ENCODE measurements at places on chromosomes 7 and 10.

DNA sequence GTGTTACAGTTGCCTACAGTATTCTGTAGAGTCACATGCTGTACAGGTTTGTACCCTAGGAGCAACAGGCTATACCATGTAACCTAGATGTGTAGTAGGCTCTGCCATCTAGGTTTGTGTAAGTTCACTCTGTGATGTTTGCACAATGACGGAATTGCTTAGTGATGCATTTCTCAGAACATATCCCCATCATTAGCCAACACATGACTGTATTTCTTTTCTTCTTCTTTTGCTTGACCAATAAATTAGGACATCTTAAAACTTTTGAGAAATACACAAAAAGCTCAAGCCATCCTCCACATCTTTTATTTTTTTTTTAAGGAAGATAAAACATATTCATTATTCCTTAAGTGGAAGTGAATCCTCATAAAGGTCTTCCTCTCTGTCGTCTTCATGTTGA lies 5.4 kb upstream of the PFKFB3 start:
- DNase-seq, result no peak

DNA sequence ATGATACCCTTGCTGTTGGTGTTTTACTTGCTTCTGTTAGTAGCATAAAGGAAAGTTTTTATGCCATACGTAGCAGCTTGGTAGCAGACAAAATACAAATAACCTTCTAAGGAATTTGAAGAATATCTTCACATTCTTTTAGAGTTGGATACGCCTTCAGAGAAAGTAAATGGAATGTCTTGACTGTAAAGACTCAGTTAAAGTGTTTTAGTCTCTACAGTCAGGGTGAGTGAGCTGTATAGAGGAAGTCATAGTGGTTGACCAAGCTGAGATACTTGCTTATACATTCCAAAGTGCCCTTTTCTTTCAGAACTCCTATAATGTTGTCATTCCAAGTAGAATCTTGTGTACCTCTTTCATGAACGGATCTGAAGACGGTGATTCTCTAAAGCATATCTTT lies 37.7 kb downstream of the RABGEF1 start:
- no peak for DNase-seq

- no peak for DNase-seq
These were observed 5.6 kb downstream of the TPK1 start for GRCh38 chr7:144830024-144830785.

GRCh38 chr7:74287303-74288033 lies 1.7 kb upstream of the CLIP2 start:
- DNase-seq, result no peak

DNA sequence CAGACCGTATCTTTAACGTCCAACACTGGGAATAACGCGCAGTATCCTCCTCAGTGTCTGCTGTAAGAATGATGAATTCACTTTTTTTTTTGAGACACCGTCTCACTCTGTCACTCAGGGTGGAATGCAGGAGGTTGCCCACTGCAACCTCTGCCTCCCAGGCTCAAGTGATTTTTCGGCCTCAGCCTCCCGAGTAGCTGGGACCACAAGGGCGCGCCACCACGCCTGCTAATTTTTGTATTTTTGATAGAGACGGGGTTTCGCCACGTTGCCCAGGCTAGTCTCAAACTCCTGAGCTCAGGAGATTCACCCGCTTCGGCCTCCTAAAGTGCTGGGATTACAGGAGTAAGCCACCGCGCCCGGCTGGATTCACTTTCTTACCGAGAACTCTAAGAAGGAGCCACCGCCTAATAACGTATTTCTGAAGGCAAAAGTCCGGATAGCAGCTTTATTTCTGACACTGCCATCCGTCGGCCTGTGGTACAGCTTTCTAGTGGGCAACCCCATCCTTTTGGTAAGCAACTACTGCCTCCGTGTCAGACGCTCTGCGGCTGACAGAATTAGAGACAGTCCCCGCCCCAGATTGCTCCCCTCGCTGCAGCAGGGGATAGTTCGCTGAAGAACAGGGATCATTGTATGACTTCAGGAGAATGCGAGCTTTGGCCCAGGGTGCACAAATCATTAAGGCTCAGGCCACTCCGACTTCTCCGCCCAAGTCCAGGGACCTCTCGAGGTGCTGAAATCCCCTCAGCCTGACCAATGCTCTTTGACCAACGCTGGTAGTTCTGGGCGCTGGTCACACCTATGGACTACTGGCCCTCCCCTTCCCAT lies 662 bp downstream of the POLR3A start:
- no peak for DNase-seq

DNA sequence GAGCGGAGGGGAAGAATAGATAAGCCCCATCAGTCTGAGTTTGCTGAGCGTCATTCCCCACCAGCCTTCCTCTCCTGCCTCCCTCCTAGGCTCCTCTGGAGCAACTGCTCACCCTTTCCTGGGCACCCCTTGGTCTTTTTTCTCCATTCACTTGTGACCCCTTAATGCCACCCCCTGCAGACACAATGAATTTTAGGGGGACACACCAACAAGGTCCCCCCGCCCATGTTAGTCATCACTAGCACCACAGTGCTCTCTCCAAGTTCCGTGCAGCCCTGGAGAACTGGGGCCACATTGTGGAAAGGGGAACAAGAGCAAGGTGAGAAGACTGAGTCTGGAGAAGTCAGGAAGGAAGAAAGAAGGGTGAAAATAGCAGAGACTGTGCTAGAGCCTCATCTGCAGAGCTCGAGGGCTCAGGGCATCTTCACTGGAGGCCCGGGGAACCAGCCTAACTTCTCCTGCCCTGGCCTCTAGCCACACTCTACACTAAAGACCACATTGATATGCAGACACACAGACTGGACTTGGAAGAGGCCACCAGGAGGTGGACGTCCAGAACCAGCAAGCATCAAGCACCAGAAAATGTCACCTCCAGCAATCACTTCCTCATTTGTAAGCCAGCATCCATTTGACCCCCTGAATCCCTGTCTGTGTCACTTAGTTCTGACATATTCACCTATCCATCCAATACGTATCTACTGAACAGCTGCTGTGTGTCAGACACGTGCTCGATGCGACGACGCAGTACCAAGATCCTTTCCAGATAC lies 17.5 kb downstream of the RGR start:
- DNase-seq, result no peak

DNA sequence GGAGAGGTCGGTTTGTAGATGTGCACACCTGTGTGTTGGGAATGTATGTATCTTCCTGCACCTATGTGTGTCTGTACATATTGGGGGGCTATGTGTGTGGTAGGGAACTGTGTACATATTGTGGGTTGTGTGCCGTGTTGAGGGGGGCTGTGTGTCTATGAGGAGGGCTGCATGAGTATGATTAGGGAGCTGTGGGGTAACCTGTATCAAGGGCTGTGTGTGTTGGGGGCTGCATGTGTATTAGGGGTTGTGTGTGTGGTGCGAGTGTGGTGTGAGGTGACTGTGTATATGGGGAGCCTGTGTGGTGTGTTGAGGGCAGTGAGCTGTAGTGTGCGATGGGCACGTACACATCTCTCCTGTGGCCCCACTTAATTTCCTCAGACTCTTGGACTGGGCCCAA lies 22.2 kb upstream of the PAX2 start:
- no peak for DNase-seq

GRCh38 chr7:130904792-130905191 lies 170.8 kb upstream of the KLF14 start:
- DNase-seq, result no peak

- no peak for DNase-seq
These were observed 909.3 kb upstream of the GHITM start for GRCh38 chr10:83229991-83230390.

GRCh38 chr10:119278126-119278709 lies 70.8 kb downstream of the GRK5 start:
- no peak for DNase-seq

- no peak for DNase-seq
These were observed 22.1 kb upstream of the SYPL1 start for GRCh38 chr7:106134241-106134640.

DNA sequence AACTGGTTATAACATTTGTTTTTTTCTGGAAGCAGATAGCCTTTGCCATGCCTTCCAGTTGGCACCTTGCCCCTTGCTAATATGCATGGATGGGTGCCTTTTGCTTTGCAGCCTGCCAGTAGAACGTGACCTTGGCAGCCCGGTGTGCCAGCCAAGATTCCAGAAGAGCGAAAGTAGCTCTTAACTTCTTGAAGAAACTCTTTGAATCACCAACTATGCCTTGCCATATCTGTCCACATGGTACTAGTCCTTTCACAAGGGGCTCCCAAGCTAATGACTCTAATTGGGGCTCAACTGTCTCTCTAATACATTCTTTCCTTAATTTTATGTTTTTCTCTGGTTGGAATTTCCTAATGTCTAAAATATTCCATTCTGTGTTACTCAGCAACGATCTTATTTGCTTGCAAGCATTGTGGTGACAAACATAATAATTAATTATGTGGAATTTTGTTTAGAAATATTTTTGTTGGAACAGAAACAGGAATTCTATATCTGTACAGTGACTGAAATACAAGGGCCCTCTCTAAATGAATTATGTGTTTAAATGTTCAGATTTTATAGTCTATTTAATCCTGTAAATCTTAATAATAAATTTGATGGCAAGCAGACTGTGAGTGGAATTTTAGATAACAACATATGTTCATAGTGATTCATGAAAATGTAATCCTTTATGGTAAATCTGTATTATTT lies 45.8 kb downstream of the HDAC9 start:
- no peak for DNase-seq

- DNase-seq, result no peak
These were observed 70.1 kb upstream of the VWC2 start for GRCh38 chr7:49703337-49703736.

- DNase-seq, result no peak
These were observed 18.0 kb upstream of the TBXAS1 start for GRCh38 chr7:139811066-139811465.

DNA sequence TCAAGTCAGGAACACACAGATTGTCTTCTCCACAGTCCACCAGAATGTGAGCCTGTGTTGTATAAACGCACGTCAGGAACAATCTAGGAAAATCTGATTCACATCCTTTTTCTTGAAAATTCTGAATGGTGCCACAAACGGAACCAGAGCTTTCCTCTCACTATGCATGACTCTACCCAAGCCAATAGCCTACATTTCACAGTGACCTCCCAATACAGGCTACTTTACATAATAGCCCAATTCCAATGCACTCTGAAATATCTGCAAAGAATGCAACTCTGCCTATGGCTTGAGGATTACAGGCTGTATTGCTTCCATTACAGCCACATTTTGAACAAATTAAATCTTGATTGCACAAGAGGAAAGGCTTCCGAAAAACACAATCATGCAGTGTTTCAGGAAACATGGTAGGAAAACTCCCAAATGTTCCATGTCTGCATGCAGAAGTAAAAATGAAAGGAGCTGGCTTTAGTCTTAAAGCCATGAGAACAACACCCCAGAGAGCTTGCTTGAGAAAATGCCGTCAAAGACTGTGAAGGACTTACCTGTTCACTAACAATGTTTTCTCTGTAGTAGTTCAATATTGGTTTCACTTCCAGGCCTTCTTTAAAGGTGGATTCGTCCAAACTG lies 113.9 kb downstream of the ITGA8 start:
- DNase-seq, result no peak

DNA sequence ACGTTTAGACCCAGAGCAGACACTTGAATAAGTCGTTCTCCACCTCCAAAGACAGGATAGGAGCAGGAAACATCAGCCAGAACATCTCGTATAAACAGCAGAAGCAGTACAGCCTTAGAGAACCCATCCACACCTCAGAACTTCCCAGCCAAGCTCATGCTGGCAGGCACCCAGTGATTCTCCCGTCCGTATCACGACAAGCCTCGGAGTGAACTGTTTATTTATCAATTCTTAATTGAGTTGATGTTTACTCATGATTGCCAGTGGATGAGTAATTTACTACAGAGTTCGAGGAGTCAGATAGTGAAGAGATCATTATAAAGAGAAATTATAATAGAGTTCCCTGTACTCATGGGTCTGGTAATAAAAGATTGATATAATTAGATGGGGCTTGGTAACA lies 811.5 kb downstream of the LRMDA start:
- DNase-seq, result no peak

DNA sequence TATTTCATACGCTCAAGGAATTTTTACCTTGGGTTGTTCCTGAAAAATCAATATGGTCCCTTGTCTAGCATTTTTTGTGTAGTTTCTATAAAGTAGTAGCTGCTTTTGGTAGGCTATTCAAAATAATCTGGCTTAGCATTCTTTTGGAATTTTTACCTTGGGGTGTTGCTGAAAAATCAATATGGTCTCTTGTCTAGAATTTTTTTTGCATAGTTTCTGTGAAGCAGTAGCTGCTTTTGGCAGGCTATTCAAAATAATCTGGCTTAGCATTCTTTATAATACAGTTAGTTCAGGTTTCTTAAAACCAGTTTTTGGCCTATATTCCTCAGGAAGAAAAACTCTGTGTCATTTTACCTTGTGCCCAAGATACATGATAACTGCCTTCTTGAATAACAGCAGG lies 301.9 kb downstream of the SUGCT start:
- no peak for DNase-seq

- no peak for DNase-seq
These were observed 28.5 kb downstream of the CPED1 start for GRCh38 chr7:121016966-121017365.

GRCh38 chr10:121282797-121283515 lies 315.3 kb downstream of the FGFR2 start:
- no peak for DNase-seq

- no peak for DNase-seq
These were observed 7.6 kb upstream of the ELN start for GRCh38 chr7:74020390-74020789.

GRCh38 chr7:149729983-149730801 lies 43.2 kb downstream of the ZNF467 start:
- DNase-seq, result no peak

GRCh38 chr10:44279426-44280126 lies 105.3 kb downstream of the CXCL12 start:
- no peak for DNase-seq

DNA sequence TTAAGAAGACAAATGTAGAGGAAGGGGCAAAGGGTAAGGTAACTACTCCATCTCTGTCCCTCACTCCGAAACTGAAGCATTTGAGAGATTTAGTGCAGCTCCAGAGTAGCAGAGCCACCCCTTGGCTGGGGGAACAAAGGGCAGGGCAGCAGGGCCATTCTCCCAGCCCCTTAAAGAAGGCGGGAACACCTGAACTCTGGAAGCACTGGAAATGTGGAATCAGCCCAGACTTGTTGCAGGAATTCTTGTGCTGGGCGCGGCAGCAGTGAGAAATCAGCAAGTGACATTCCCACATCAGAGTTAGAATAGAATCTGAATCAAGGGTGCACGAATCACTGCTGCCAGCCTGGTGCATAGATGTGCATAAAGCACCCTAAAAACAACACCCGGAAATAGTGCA lies 34.4 kb upstream of the GRM8 start:
- DNase-seq, result no peak

DNA sequence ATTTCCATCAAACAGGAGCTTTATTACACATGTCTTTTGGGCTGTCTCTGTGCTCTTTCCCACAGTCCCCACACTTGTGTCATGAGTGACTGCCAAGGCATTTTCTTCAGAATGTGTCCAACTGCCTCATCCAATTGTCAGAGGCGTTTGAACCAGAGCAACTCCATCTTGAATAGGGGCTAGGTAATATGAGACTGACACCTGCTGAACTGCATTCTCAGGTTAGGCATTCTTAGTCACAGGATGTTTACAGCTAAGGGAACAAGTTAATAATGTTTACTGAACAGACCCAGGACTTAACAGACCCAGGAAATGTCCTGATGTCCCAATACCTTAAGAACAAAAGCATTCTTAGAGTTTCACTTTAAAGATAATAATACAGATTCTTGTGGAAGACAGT lies 595.5 kb downstream of the REEP3 start:
- no peak for DNase-seq

- DNase-seq, result no peak
These were observed 12.7 kb upstream of the DNMBP start for GRCh38 chr10:100022403-100022802.

Measured in RWPE2 (cell line).